RPMI8226 (cell line): ENCODE measurements at places on chromosomes 11 and 22.

DNA sequence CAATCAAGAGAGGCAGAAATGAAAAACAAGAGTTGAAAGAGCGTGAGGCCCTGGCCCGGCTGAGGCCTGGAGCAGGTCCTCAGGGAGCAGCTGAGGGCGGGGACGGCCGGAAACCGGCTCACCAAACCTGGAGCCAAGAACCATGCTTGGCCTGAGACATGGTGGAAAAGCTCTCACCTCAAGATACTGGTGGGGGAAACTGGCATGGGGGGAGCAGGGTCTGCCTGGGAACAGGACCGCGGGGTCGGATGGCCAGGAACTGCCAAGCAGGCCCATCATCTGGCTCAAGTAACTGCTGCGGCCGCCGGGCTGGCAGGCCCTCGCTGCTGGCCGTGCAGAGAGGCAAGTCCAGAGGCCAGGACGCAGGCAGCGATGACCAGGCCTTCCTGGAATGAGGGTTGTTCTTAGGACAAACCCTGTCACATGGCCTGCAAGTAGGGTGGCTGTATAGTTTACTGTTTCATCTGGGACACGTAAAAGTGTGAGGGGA lies 18.9 kb upstream of the WNT11 start:
- DNase-seq = no peak

- no peak for DNase-seq
Measured at GRCh38 chr11:72658989-72659640, 15.1 kb downstream of the PDE2A start.

- DNase-seq = no peak
Measured at GRCh38 chr11:76644591-76644990, 26.0 kb downstream of the LRRC32 start.

DNA sequence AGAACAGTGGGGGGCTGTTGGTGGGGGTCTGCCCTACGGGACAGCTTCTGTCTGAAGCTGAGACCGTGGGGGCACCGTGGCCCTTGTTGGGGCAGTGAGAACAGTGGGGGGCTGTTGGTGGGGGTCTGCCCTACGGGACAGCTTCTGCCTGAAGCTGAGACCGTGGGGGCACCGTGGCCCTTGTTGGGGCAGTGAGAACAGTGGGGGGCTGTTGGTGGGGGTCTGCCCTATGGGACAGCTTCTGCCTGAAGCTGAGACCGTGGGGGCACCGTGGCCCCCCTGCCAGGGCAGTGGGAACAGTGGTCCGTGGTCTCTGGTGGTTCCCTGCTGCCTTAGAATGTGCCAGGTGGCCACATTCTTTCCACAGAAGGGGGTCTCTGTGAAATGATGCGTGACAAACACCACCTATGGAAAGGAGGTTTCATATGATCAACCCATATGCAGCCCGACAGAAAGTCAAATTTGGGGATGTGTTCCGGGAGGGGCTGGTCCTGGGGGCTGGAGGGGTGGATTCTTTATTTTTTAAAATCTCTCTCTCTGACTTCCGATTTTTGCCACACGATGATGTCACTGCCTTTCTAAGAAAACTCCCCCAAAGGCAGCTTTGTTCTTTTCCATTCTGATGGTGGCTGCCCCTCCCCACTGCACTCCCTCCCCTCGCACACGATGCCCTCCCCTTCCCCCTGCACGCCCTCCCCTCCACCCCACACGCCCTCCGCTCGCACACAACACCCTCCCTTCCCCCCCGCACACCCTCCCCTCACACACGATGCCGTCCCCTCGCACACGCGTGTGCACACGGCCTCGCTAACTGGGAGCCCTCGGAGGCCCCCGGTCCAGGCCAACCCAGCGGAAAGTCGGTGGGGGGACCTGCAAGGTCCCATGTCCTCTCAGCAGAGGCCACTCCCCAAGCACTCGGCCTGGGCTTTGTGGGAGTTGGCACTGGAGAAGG lies 1186.5 kb downstream of the BRD1 start:
- no peak for DNase-seq
